ENCODE measurements at places on chromosomes 6 and 20. TPM values are rescaled to one million over a fixed set of nuclear protein-coding genes. Genes with fewer than 3 reads are reported as not detected.

TTBK1 gene
- under 0.01 TPM for total RNA-seq

MUC22 gene
- total RNA-seq, result not detected

ARG1 gene
- not detected for total RNA-seq

PNLDC1 gene
- total RNA-seq, result not detected

OXT gene
- total RNA-seq, result not detected

DNA sequence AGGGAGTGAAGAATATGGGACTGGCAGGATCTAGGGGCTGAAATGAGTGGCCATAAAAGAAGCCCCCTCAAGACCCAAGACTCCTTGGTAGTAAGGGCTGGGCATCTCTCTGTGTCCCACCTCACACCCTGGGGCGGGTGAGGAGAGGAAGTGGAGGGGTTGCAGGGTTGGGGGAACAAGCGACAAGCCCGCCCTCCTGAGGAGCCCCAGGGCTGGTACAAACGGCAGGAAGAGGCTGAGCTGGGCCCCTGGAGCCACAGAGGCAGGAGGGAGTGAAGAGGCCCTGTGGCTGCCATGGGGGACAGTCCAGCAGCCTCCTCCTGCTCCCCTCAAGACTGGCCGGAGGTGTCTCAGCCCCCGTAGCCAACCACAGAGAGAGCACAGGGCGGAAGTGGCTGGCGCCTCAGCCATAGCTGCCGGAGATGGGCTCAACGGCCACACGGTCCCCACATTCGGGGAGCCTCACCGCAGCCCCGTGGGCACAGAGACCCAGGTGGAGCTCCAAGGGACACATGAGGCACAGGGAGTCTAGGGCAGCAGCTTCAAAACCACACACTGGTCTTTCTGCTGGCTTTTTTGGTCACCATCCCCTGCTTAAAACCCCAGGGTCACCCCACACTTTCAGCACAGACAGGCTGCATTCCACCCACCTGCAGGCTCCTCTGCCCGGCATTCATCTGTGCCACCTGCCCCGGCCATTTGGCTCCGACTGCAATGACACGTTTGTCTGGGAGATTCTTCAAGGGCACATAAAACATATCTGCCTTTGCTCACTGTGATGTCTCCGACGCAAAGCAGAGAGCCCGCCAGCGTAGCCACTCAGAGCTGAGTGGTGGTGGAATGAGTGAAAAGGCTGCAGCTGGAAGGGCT, 524 bp downstream of the C20orf203 start:
- DNase-seq, result no peak

DNA sequence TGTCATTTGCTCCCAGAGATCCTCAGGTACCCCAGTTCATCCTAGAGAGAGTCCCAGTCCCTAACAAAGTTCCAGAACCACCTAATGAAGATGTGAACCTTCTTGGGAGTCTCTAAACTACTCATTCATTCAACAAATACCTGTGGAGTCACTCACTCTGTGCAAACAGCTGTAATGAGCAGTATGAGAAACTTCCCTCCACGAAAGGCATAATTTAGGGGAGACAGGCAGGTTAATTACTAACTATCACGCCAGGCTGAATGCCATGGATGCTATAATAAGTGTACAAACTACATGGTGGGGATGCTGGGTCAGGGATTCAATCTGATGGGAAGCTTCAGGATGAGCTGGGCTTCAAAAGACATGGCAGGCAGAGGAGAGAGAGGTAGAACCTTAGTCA, 70.1 kb upstream of the AFDN start:
- DNase-seq, result no peak

DNA sequence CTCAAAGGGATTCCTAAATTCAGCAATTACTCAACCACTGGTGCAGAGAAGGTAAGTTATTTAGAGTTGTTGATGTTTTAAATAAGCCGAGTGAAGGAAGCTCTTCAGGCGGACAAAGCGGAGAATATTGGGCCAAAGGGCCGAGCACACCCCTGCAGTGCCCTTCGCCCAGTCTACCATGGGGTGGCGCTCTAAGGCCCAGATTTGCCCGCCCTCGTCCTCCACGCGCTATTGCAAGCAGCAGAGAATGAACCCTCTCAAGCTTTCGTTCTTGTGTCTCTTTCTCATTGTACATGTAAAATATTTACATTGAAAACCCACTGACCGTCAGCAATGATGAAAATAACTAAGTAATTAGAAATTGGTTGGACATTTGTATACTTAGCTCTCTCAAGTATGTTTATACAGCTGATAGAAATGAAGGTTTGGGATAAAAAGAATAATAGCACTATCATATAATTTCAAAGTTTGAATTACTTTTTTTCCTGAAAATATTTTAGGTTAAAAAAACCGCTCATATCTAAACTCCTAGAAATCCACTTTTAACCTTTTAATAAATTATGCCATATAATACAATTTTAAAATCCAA, 195.0 kb upstream of the CEP162 start:
- peak; percentile 41 for DNase-seq

DNA sequence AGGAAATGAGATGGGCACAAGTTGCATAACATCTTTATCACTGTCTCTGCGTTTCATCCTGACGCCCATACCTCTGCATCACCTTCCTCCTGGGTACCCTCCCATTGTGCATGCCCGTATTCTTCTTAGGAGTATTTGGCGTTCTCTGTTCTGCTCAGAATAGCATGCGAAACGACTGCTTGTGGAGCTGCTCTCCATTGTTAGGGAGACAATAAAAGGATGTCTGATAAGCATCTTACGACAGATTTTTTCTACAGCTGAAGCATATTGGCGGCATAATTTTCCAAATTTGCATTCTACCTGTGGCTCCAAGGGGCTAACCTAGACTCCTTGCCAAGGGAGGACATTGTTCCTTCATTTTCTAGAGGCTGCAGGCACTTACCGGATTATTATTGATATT, 118.6 kb downstream of the EDN1 start:
- DNase-seq, result no peak

DNA sequence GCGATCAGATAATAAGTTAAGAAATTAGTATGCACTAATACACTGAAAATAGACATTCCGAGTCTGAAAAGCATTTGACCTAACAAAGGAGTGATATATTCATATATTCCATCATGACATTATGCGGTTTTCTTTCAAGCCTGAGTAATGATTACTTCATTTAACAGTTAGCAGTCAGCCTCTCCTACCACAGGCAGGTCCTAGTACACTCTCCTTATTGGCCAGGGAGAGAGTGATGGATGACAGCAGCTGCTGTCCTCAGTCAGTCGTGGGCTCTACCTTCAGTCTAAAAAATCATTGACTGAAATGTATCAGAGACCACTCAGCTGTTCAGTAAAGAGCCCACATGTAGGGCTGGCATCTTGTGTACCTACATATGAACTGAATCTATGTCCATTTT, 33.2 kb upstream of the VGLL2 start:
- DNase-seq, result no peak

GRCh38 chr6:158715330-158716311, 65.8 kb downstream of the SYTL3 start:
- DNase-seq, result no peak

DNA sequence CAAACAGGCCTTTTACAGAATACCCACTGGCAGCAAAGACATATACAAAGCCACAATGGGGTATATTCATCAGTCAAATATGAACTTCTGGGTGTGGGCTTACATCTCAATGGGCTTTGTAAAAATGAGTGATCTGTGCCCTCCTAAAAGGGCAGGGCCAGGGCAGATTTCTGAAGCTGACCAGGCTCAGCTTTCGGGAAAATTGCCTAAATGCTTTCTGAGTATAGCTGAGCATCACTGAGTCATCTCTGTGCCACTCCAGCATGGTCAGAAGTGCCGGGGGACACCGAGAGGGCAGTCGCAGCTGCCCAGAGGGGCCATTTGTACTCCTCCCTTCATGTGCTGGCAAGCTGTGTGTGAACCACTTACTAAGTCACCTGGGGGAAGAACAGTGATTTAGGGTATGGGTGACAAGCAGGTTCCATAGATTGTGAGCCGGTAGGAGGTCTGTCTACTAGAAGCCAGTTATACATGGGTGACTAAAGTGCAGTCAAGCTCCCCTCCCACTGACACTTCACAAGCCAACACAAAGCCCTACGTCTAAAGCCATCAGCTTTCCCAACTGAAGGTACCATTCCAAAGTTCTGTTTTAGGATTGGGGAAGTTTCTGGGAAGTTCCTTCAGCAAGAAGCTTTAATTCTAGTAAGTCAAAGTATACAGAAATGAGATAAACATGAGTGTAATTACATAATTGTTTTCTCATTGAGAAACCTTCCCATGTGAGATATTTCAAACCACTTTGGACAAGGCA, 147.6 kb upstream of the TAB2 start:
- DNase-seq, result no peak

- DNase-seq, result no peak
These were observed 15.1 kb upstream of the TRIM39 start for GRCh38 chr6:30311671-30312070.

Measured in IMR-90 (cell line).